ENCODE measurements at places on chromosomes 12 and 14.

DNA sequence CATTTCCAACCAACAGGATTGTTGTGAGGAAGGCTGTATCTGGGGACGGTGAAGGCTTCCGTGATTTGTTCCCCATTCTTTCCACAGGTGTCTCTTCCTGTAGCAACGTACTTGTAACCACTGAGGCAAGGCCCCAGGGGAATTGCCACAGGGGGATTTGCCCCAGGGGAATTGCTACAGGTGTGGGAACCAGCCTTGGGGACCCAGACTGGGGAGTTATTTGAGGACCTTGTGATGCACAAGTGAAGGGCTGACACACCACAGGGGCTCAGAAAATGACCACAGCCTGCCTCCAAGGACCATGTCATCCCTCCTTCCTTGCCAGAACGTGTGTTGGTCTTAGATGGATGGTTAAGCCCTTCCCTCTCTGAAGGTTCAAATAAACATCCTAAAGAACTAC lies 131.4 kb upstream of the RGS6 start:
- no peak overlapping the region for H3K27ac ChIP-seq
- no peaks in the 10 kb centered on the region for H3K36me3 ChIP-seq
- peaks cover 11% of the 10 kb centered on the region for H3K27me3 ChIP-seq
- no peak for DNase-seq

DNA sequence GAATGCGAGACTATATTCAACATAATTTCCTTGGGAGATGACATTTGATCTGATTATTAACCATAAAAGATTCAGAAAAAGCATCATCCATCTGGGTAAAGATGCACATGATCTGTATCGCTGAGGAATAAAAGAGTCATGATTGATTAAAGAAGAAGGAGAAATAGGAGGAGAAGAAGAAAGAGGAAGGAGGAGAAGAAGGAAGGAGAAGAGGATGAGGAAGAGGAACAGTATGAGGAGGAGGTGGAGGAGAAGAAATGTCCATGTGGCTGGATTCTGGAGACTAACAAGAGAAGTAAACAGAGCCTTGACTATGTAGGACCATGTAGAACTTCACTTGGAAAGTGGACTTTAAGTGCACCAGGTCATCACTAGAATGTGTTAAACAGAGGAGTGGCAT lies 947.4 kb downstream of the LRFN5 start:
- H3K4me1 ChIP-seq: no peaks in the 10 kb centered on the region
- no peaks in the 10 kb centered on the region for H3K27me3 ChIP-seq
- H3K27ac ChIP-seq: no peak overlapping the region
- no peak overlapping the region for H3K4me3 ChIP-seq
- DNase-seq: no peak
- no peaks in the 10 kb centered on the region for H3K36me3 ChIP-seq

DNA sequence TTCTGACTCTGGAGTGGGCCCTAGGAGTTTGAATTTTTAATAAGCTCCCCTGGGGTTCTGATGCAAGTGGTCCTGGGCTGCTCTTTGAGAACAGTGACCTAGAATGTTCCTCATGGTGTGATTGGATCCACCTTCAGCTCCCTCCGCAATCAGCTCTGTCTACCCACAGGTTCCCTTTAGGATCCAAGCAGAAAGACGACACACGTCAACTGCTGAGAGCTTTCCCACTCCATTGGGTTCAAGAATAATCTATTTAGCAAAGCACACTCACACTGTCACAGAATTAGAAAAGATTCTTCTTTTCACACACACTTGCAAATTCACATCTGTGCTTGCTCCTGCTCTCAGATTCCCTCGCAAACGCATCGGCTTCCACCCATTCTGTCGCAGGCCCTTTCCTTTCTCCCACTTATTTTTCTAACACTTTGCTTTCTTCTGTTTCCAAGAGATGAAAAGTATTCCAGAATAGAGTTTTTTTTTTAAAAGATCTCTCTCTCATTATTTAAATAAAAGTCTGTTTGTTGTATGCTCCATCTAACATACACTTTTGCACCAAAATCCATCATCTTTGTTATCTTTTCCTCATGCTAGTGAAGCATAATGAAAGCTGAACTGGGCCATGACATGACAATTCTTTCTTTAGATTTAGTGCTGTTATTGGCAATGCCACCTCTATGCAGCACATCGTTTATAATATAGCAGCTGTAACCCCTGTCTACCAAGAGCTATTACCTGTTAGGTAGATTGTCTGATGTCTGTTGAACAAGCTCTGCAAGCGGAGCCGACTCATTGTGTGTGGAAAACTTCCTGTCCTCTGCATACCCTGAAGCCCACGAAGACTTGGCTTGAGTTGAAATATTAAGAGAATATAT lies 73.1 kb downstream of the CACNA1C start:
- no peak for DNase-seq
- H3K27ac ChIP-seq: no peak overlapping the region
- H3K27me3 ChIP-seq: peaks cover 3% of the 10 kb centered on the region
- no peaks in the 10 kb centered on the region for H3K4me1 ChIP-seq
- no peak overlapping the region for H3K4me3 ChIP-seq

GRCh38 chr12:56339158-56339422 lies 406 bp downstream of the IL23A start:
- peak overlapping the region; percentile 92 for H3K4me3 ChIP-seq
- H3K27ac ChIP-seq: peak overlapping the region; percentile 97
- no peak for DNase-seq

GRCh38 chr12:121288986-121289385 lies 7.5 kb downstream of the CAMKK2 start:
- DNase-seq: no peak
- H3K36me3 ChIP-seq: peaks cover under 1% of the 10 kb centered on the region
- H3K27me3 ChIP-seq: no peaks in the 10 kb centered on the region
- peaks cover 16% of the 10 kb centered on the region for H3K4me1 ChIP-seq
- no peak overlapping the region for H3K4me3 ChIP-seq

DNA sequence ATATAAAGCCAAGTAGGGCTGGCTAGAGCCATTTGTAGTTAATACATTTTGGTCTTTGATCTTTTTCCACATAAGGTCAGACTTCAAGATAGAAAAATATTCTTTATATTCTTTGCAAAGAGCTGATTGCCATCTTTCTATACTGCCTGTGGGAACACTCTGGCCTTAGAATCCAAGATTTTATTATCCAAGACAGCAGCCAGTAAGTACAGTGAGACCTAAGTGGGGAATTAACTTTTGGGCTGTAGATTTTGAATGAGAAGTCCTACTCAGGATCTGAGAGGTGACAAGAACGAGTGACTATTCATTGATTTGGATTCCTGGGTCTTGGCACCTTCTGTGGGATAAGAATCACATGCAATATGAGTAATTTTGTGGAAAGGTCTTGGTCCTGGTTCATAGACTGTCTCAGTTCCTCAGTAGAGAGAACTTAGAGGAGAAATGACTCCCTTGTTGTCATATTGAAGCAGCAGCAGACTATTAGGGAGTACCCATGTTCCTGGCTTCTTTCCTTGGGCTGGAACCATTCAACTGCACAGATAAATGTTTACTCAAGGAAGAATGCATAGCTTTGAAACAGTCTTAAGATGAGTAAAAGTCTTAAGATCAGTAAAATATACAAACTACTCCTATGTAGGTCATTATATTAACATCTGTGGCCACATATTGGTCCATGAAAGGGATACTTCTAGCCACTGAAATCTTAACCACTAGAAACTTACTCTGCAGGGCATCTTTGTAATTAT lies 353.8 kb downstream of the RAD51B start:
- no peaks in the 10 kb centered on the region for H3K27me3 ChIP-seq
- H3K27ac ChIP-seq: no peak overlapping the region
- H3K36me3 ChIP-seq: peaks cover 10% of the 10 kb centered on the region

DNA sequence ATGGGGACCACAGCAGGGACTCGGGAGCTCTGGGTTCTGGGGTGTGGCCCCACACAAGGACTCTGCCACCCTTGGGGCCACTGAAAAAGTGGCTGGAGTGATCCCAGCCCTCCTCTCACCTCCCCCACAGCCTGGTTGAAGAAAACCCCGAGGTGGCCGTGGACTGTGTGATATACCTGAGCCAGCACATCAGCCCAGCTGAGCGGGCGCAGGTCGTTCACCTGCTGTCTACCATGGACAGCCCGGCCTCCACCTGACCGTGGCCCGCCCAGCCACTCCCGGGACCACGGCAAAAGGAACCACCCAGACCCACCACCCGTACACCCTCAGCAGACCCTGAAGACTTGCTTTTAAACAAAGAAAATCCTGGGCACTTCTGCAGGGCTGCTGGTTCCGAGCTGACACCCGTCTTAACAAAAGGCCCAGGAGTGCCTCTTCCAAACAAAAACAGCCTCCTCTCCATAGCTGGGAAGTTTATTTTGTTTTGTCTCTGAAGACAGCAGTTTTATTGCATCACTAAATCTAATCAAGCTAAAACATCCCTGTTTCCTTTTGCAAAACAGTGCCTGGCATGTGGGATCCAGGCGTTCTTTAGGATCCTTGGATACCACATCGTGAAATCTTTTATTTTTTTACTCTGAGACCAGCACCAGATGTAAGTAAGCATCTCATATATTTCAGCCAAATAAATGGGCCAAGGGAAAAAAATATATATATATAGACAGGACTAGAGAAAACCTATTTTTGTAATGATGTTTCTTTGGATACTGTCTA lies 42.8 kb downstream of the FOXN4 start:
- H3K4me1 ChIP-seq: no peaks in the 10 kb centered on the region
- DNase-seq: no peak
- no peaks in the 10 kb centered on the region for H3K27me3 ChIP-seq
- H3K4me3 ChIP-seq: no peak overlapping the region
- peaks cover 16% of the 10 kb centered on the region for H3K36me3 ChIP-seq

GRCh38 chr14:49114161-49114893 lies 471.9 kb downstream of the RPS29 start:
- no peak overlapping the region for H3K4me3 ChIP-seq
- no peaks in the 10 kb centered on the region for H3K36me3 ChIP-seq
- H3K27me3 ChIP-seq: peaks cover 6% of the 10 kb centered on the region
- DNase-seq: no peak
- no peak overlapping the region for H3K27ac ChIP-seq
- peaks cover 6% of the 10 kb centered on the region for H3K4me1 ChIP-seq

GRCh38 chr14:93824518-93825234 lies 36.4 kb upstream of the PRIMA1 start:
- no peaks in the 10 kb centered on the region for H3K36me3 ChIP-seq
- no peak overlapping the region for H3K4me3 ChIP-seq
- H3K27ac ChIP-seq: no peak overlapping the region

DNA sequence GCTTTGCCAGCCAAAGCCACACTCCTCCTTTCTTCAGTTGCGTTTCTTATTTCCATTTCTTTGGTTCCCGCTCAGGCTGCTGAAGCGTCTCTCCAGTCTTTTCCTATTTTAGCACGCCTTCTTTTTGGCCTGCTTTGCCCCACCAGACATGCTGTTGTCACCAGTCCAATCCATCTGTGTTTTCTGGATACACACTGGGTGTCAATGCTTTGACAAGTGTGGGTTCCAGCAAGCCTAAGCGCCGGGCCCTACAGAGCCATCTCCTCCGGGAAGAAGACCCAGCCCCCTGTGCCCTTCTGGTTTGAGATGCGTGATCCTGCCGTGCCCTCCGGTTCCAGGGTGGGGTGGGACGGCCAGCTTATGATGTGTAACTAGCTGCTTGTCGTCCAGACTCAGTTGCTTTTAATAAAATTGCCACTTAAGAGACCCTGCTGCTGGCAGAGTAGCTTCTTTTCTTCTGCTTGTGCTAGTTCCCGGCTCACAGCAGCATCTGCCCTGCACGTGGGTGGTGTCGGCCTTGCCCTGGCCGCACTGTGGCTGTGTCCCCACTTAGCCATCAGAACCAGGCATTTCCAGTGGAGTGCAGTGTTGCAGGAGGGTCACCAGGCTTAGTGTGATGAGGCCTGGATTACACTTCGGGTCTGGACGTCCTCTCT lies 29.7 kb downstream of the EML1 start:
- H3K4me3 ChIP-seq: no peak overlapping the region
- no peaks in the 10 kb centered on the region for H3K4me1 ChIP-seq
- no peak overlapping the region for H3K27ac ChIP-seq
- H3K36me3 ChIP-seq: no peaks in the 10 kb centered on the region
- no peak for DNase-seq

DNA sequence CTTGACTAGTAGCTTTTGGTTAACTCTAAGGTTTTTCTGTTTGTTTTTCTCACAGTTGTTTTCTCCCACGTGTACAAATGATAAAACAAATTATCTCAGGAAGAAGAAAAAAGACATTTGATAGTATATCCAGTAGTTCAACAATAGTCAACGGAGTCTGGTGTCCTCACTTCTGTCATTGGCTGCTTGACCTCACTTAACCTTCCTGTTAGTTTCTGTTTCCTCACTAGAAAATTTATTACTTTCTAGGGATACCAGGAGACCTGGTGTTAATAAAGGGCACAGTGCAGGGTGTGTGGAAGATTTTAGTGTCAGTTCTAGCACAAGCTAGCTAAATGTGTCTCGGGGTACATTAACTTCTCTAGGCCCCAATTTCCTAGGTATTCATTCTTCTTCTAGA lies 116.0 kb downstream of the PRKCH start:
- H3K27me3 ChIP-seq: peaks cover 11% of the 10 kb centered on the region
- H3K4me1 ChIP-seq: peaks cover 9% of the 10 kb centered on the region
- DNase-seq: no peak
- no peak overlapping the region for H3K4me3 ChIP-seq
- H3K36me3 ChIP-seq: no peaks in the 10 kb centered on the region
- no peak overlapping the region for H3K27ac ChIP-seq

- H3K36me3 ChIP-seq: peaks cover 3% of the 10 kb centered on the region
- no peak for DNase-seq
- no peak overlapping the region for H3K4me3 ChIP-seq
- no peaks in the 10 kb centered on the region for H3K4me1 ChIP-seq
These were observed 78.6 kb upstream of the IFNG-AS1 start for GRCh38 chr12:67910360-67911274.

DNA sequence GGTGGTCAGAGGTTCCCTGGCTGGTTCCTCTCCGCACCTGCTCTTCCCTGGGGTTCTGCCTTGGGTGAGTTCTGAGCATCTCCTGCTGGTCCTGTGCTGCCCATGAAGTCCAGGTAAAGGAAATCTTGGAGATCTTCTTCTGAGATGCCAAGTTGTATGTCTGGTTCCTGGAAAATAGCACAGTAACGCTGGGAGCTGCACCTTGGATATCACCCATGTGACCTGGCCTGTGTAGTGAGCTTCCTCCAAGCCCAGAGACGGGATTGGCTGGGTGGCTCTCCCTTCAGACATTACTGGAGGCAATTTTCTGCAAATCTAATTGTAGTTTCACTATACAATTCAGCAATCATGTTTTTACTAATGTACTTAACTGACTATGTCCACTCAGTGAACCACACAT lies 1281.1 kb downstream of the TMEM121 start:
- peaks cover 5% of the 10 kb centered on the region for H3K27me3 ChIP-seq
- no peak overlapping the region for H3K27ac ChIP-seq

DNA sequence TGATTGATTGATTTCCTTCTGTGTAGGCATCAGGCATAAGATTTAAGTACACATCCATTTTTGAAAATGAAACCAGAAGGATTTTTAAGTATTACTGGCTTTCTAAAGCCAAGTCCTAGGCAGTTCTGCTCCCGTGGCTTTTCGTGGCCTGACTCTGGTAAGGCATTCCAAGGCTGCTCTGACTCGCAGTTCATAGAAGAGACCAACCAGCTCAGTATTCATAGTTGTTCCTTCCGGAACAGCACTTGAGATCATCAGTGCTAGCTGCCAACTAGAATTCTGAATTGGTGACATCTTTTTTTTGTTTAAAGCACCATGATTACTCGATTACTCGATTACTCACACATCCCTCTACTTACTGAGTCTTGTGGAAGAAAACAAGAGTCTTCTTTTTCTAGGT lies 25.9 kb downstream of the SUDS3 start:
- H3K36me3 ChIP-seq: peaks cover 38% of the 10 kb centered on the region
- DNase-seq: no peak
- no peak overlapping the region for H3K27ac ChIP-seq
- H3K4me3 ChIP-seq: no peak overlapping the region
- H3K27me3 ChIP-seq: no peaks in the 10 kb centered on the region

All from memory B cell (primary cell).